Stimulated activated CD8-positive, alpha-beta memory T cell treated with anti-CD3 and anti-CD28 coated beads, Interleukin-7, amount 100 ng/mL, for 1 hour (primary cell): ENCODE measurements at places on chromosomes 11 and 22.

DNA sequence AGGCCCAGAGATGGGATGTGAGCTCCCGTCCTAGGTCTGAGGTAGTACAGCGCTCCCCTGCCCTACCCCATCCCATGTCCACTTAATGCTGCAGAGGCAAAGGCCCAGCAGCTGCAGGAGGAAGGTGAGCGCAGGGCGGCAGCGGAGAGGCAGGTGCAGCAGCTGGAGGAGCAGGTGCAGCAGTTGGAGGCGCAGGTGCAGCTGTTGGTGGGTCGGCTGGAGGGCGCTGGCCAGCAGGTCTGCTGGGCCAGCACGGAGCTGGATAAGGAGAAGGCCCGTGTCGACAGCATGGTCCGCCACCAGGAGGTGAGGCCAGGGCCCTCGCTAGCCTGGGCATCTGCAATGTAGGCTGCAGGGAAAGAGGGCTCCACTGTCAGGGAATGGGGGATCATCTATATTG is 15.2 kb downstream of the CCDC157 start:
- DNase-seq, result no peak

DNA sequence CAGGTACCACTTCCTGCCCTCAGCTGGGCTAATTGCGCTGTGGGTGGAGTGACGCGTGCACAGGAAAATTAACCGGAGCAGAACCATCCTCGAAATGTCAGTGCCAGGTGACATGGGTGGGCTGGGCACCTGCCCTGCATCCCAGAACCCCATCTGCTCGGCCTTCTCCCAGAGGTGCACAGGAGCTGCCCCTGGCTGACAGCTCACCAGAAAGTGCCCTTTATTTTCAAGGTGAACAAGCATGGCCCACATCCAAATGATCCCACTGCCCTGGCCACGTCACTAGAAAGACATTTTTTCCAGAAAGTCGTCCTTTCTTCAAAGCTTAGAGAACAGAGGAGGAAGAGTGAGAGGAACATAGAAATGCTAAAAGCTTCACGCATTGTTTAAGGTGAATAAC is 4.1 kb upstream of the ELFN2 start:
- no peak for DNase-seq

DNA sequence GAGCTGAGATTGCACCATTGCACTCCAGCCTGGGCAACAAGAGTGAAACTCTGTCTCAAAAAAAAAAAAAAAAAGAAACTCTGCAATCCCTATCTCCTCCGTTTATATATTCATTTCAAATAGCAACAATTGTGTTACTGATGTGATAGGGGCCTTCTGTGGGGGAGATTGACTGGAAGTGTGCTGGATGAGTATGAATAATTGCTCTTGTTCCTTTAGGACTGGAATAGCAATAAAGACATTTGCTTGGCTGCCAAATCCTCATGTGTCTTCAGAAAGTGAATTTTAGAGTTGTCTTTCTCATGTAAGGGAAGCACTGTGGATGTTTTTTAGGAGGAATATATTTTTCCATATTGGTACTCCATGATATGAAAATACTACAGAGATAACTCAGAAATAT is 21.1 kb upstream of the ME3 start:
- DNase-seq, result no peak

GRCh38 chr11:121554552-121554951 is 101.8 kb upstream of the SORL1-AS1 start:
- no peak for DNase-seq

DNA sequence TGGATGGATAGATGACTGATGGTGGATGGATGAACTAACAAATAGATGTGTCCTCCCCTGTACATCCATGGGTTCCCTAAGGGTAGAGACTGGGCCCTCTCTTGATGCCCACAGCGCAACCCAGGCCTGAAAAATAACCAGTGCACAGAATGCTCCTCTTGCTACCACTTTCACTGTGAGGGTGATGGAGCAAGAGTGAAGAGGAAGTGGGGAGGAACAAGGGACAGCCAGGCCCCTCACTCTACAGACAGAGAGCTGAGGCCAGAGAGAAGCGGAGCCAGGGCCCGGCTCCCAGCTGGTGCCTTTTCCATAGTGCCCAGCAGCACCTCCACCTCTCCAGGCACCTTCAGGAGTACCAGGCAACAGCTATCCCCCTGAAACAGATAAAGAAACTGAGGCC is 67.7 kb downstream of the THAP12 start:
- no peak for DNase-seq

GRCh38 chr22:24156141-24156912 is 25.0 kb upstream of the SUSD2 start:
- DNase-seq, result peak; percentile 41

- DNase-seq, result no peak
These were observed 13.7 kb downstream of the EHD1 start for GRCh38 chr11:64864473-64865285.

DNA sequence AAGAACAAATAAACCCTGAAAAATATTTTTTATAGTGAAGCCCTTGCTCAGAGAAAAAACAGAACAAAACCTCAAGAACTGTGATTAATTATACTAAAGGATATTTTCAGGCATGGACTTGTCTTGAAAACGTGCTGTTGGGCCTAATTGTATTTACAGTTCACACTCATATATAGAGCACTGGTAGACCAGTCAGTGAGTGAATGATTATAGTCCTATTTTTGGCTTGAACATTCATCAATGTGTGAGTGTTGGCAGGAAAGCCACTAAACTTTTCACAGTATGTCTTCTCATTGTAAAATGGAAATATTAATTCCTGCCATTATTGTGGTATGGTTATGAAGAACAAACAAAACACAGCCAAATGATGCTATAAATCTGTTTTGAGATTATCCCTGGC is 462.8 kb downstream of the KCNA4 start:
- DNase-seq, result no peak

GRCh38 chr11:128018692-128019091 is 568.7 kb downstream of the ETS1 start:
- DNase-seq, result no peak

DNA sequence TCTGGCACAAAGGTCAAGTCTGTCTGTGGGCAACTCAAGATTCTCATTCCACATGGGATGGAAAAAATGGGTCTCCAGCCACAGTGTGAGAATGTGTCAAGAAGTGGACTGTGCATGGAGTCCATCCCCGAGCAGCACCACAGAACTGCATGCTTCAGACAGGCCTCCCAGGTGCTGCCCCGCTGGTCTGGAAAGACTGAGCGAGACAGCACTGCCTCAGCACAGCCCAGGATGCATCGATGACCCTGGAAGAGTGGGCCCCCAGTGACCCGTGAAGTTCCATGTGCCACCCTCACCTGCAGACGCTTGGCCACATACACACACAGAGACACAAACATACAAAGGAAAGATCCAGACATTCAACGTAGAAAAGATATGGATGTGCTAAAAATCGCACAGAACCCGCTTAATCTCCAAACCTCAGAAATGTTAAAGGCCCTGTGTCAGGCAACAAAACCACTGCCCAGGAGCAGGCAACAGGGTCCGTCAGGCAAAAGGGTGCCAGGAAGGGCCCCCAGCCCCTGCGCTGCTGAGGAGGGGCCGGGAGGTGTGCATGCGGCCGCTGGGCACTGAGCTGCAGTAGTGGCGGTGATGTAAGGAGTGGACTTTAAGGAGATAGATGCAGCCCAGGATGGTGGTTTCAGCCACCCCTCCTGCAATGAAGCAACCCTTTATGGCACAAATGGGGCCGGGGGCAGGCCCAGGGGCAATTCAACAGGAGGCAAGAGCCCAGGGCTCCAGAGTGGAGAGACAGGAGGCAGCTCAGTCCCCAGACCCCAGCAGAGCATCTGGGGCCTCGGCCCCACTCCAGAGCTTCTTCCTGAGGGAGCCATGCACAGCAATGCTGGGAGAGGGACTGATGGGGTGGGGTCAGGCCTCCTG is 84.7 kb downstream of the DGCR2 start:
- DNase-seq, result no peak

DNA sequence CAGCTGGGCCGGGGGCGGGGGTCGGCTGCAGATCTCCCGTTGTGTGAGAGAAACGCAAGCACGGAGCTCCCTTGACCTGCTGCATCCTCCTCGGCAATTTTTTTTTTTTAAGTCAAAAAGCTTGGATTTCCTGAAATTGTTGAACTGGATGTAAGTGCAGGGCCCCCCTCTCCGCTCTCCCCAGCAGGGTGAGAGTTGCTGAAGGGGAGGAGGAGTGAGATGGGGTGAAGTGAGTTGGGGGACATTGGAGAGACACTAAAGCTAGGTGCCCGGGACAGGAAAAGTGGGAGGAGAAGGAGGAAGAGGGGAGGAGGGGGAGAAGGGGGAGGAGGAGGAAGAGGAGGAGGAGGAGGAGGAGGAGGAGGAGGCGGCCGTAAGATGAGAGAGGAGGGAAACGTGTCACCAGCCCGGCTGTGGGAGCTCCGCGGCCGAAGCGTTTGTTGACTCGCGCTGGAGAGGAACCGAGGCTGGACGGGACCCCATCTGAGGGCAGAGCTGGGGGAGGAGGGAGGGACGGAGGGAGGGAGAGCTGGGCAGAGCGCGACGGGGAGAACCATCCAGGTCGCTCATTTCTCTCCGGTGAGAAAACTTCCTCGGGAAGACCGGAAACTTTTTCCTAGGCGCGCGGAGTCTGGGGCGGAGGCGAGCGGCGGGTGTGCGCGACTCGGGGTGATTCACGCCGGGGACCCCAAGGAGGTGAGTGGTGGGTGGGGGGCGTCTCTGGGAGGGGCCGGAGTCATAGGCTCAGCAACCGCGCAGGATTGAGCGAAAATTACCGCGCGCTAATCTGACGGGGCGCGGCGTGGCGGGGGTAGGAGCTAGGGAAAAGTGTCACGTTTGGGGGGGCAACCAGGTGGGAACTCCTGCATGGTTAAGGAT is 80.2 kb downstream of the PRR5L start:
- no peak for DNase-seq

GRCh38 chr22:26610072-26610958 is 7.5 kb downstream of the CRYBB1 start:
- DNase-seq, result no peak

DNA sequence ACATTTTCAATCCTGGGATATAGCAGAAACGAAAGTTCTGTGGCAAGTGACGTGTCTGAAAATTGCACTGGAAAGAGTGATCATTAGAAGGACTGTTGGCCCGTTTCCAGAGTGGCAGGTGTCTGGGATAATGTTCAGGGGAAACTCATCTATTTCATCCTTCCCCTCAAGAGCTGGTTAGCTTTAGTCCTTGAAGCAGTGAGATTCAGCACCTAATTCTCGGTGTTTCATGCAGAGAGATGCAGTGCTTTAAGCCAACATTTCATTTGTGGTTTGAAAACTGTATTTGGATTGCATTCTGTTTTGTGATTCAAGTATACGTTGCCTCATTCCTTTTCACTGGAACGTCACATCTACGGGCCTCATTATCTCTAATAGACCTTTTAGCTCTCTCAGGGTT is 205.0 kb upstream of the RAG2 start:
- no peak for DNase-seq

- no peak for DNase-seq
These were observed 866.2 kb downstream of the TBC1D22A start for GRCh38 chr22:47628477-47629272.

DNA sequence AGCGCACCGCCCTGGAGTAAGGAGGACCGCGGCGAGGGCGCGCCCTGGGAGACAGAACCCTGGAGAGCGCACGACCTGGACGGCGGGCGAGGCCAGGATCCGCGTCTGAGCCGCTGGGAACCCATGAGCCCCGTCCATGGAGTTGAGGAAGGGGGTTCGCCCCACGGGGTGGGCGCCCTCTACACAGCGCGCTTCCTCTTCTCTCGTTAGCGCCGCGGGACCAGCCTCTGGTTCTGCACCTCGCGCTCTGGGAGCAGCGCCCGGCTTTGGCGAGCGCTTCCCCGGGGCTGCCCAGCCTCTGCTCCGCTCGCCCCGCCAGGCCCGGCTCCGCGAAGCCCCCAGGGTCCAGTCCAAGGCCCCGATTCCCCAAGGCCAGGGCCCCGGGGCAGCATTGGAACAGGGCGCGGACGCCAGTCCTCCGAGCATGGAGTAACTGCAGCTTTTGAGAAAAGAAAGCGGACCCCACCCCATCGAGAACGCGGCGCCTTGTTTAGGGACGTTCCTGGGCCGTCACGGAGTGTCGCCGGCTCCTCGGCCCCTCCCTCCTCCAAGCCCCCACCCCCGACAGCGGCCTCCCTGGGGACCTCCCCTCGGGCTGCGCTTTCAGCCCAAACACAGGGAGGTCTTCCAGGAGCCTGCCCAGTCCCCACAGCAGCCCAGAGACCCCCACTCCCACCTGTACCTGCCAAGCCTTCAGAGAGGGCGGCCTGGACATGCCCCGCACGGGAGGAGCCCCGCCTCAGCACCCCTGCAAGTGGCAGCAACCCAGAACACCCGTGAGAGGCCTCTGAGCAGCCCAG is 56.2 kb downstream of the BRD1 start:
- DNase-seq, result no peak
